ENCODE measurements at places on chromosomes 11 and 22.

DNA sequence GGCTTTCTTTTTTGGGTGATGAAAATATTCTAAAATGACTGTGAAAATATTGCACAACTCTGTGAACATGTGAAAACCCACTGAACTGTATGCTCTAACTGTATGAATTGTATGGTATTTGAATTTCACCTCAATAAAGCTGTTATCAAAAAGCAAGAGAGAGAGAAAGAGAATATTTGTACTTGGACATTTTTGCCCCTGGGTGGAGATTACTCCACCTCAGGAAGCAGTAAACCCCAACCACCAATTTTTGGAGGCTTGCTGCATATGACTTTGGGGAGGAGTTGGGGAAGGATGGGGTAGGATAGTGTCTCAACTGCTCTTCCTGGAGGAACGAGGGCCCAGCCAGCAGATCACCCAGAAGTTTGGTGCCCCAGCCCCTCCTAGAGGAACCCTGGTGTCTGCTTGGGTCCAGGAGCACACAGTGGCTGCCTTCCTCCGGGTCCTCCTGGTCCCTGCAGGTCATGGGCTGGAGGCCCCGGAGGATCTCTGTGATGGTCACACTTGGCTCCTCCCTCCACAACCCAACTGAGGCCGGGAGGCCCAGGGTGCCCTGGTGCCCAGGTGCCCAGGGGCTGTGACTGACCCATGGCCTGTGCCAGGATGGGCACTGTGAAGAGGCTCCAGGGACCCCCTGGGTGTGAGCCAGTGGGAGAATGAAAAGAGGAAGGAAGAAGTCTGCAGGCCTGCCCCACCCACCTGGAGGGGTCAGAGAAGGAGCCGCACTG lies 15.3 kb upstream of the PICK1 start:
- no peak for DNase-seq

- peak; percentile 24 for DNase-seq
These were observed 4.4 kb downstream of the ALX4 start for GRCh38 chr11:44305470-44306051.

- DNase-seq: no peak
These were observed 34.5 kb upstream of the ETS1 start for GRCh38 chr11:128621601-128622501.

DNA sequence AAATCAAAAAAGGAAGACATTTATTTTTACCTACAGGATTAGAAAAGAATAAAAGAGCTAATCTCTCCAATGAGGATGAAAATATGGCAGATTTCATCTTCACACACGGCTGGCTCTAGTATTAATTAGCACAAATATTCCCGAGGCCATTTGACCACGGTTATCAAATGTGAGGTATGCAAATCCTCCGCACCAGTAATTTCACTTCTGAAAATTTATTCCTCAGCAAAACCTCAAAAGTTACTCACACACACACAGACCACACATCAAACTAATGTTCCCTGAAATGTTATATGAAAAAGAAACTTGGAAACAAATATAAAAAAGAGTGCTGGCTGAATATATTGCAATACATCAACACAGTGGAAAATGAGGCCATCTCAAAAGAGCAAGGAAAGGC lies 32.8 kb downstream of the CELSR1 start:
- DNase-seq: no peak

DNA sequence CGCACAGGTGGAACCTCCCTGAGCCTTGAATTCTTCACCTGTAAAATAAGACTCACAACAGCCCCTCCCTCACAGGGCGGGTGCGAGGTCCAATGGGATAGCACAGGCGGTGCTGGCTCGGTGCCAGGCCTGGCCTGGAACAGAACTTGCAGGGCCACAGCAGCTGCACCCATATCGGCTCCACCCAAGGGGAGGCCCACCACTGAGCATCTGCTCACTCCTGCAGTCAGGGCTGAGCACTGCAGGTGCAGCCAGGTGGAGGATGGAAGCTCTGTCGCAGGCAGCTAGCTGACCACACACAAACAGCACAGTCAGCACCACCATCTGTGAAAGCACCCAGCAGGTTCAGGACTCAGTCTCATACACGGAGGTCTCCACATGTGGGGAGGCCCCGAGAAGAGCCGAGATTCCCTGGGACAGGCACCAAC lies 19.6 kb downstream of the VPS37C start:
- DNase-seq: no peak

- no peak for DNase-seq
These were observed 6.8 kb upstream of the ACY3 start for GRCh38 chr11:67657300-67657699.

DNA sequence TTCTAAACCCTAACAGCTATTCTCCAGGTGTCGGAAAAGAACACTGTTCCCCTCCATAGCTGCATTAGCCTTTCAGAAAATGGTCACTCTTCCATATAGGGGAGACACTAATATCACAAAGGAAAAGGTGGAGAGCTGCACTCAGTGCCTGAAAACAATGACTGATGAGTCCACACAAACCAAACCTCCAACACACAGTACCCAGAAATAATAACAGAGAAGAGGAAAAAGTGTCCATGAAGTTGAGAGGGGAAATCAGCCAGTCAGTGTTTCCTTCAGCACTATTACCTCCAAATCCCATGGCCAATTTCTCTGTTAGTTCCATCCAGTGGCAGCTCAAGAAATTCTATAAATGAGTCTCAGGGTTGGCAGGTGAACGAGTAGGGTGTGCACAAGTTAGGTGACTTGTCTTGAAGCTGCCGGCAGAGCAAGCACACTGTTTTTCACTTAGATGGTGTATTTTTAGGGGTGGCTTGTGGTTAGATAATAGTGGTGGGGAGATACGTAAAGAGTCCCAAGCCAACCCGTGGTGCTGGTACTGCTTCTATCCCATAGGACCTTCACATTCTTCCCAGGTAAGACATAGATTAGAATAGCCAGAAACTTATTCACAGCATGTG lies 84.5 kb upstream of the CHRM4 start:
- no peak for DNase-seq

DNA sequence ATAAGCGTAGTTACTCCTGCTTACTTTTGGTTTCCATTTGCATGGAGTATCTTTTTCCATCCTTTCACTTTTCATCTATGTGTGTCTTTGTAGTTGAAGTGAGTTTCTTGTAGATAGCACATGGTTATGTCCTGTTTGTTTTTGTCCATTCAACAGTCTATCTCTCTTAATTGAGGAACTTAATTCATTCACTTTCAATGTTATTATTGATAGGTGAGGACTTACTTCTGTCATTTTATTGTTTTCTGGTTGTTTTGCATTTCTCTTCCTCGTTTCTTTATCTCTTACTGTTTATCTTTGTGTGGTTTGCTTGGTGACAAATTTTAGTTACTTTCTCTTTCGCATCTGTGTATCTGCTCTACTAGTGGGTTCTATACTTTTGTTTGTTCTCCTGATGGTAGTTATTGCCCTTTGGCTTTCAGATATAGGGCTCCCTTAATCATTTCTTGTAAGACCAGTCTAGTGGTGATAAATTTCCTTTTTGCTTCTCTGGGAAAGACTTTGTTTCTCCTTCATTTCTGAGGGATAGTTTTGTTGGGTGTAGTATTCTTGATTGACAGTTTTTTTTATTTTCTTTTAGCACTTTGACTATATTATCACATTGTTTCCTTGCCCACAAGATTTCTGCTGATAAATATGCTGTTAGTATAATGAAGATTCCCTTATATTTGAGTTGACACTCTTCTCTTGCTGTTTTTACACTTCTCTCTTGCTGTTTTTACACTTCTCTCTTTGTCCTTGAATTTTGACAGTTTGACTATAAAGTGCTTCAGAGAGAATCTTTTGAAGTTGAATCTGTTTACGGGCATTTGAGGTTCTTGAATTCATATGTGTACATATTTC lies 9.0 kb upstream of the RAG1 start:
- DNase-seq: no peak

DNA sequence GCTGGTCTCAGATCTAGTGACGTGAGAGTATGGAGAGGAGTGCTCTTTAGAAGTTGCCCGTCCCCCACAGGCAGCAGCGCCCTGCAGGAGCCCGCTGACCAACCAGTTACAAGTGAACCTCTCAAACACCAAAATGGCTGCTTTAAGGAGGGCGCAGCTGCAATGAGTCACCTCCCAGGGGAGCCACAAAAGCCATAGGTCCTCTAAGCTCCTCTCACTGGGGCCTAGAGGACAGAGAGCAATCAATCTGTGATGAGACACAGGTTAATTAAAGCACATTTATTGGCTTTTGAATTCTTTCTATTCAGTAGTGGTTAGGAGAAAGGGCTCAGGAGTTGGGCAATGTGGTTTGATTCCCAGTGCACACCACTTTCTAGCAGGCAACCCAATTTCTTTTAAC lies 15.5 kb upstream of the RAPSN start:
- DNase-seq: no peak

GRCh38 chr11:3367221-3367620 lies 11.7 kb downstream of the ZNF195 start:
- DNase-seq: no peak

DNA sequence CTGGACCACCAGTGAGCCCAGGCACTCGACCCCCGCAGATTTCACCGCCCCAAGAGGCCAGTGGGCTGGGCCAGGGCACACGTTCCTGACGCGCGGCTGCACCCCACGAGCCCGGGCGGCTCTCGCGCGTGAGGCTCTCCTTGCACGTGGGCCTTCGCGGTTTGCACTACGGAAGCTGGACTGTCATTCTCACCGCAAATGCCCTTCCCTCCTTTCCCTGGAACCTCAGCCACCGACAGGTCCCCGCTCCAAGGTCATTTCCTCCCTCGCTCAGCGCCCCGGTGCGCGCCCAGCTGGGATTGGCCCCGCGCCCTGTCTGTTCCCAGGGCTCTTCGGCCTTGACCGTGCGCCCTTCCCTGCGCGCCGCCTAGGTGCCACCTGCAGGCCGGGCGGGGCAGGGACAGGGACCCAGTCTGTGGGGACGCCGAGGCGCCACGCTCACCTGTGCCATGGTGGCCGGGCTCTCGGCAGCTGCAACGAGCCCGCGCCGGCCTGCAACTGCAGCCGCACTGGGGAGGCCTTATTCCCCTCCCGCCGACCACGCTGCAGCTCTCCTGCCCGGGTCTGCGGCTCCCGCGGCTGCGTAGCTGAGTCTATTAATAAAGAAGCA lies 2.1 kb upstream of the CPT1A start:
- DNase-seq: peak; percentile 53

DNA sequence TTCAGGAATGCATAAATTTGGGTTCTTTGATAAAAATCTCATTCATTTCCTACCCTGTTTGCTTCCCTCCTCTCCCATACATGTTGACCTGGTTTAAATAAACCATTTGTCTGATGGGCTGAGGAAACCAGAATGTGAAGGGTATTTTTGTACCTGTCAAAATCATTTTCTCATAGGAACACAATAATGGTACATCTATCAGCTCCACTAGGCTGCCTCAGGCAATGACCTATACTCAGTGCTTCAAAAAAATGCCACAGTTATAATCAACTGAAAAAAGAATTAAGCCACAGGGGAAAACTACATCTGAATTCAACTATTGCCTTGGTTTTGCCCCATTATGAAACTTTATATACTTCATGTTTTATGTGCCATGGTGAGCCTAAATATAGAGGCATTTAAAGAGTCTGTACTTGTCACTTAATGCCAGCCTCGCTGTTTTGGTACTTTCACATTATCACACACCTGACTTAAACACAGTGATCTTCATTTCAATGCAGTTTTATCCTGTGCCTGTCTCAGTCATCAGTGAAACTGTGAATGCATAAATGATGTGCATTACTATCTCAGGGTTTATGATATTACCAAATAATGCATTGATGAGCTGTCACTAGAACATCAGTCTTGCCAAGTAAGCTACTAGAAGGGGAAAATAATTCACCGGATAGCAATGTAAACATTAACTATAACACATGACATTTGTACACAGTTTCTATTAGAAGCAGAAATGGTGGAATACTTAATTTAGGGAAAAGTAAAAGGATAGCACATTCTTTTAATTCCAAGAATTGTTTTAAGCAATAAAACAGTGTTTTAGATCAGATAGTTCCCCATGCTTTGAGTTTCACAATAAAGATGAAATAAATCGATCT lies 92.7 kb downstream of the MSANTD4 start:
- no peak for DNase-seq

- DNase-seq: no peak
These were observed 77.3 kb downstream of the SLC17A6 start for GRCh38 chr11:22415476-22415875.

- no peak for DNase-seq
These were observed 5.2 kb downstream of the SCYL1 start for GRCh38 chr11:65530157-65530496.

GRCh38 chr11:78605296-78605695 lies 30.6 kb upstream of the NARS2 start:
- DNase-seq: no peak

DNA sequence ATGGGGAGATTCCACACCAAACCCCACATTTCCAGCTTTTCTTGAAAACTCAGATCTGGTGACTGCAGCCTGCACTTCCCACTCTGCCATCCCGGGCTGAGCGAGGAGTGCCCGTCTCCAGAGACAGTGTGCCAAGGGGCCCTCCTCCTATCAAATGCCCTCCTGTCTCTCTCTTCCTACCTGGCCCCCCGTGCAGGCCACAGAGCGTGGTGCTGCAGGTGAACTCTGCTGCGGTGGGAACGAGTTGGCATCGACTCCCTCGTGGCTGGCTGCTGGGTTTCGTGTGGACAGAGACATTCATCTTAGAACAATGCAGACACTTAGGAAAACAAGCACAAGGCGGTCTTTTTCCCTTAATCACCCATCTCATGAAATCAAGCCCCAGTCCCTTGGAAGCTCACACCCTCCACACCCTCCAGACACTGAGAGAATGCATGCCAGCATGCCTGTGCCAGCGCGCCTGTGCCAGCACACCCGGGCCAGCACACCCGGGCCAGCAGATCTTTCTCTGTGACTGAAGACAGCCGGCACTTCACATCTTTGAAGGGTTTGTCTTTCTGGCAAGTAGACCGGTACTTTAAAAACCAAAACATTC lies 65.0 kb downstream of the PARVB start:
- DNase-seq: no peak

DNA sequence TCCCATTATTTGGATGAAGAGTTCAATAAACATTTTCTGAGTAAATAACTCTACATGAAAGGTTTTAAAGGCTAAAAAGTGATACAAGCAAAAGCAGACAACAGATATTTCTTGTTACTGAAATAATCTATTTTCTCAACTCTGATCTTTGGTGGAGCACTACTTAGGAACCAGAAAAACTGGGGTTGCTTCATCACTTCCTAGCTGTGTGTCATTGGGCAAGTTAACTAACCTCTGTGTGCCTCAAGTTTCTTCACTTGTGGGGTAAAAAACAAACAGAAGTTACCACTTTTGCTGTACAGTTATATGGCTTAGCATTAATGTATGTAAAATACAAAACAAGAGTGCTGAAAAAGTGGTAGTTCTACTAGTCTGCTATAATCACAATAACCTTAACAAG lies 5.6 kb downstream of the MAPK1 start:
- DNase-seq: no peak
